ENCODE measurements at places on chromosomes 12 and 14.

DNA sequence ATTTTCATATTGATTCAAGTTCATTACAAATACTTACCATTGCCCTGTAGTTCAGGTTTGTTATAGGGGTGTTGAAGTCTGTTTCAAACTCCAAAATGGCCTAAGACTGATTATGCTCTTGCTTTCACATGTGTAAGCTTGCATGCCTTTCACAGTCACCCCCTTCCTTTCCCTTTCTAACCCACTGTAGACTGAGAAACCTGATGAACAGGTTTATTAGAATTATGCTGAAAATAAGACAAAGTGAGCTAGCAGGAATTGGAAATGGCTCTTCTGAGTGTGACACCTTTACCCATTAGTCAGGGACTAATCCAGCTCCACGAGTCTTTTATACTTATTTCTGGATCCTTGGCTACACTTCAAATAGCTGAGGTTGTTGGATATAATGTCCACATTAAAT lies 38.9 kb downstream of the FBXO33 start:
- no peak for DNase-seq

DNA sequence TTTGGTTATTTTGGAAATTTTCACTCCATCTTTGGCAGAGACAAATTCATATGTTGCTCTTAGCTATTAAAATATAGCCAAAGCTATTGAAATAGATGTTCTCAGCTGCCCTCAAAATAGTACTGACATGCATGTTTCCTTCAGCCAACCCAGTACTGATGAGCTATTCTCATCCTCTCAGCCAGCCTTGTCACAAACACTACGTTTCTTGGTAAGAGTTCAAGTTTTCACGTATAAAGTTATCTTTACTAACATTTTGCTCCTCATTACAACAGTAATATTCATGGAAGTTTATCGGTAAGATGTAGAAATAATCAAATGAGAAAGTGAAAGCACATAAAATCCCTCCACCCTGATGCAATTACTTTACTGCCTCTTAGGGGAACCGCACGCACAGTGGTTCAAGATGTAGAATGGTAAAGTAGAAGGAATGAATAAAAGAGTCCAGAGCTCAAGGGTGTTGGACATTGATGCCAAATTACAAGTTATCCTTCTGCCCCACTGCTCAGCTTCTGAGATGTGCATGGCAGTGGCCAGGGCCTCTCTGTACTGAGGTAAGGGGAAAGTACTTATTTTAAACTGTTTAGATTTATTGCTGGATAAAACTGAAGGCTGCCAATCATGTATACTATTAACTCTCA lies 20.7 kb downstream of the GCH1 start:
- no peak for DNase-seq

DNA sequence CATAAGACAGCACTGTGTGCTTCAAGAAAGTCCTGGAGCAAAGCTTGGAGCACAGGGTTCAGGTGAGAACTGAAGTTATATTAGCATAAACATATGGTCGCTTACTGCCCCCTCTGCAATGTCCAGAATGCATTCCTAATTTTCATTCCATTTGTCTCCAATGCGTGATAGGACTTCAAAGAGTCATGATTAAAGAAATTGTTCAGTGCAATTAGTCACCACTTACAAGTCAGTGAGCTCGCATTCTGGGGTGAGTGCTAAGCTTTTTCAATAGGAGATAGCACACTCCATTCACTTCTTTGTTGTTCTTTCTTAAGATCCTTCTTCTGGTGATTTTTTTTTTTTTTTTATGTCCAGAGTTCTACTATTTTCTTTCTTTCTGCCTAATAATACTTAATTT lies 398.4 kb downstream of the SYT1 start:
- DNase-seq, result no peak

GRCh38 chr14:74595006-74595735 lies 16.9 kb downstream of the LTBP2 start:
- DNase-seq, result no peak

DNA sequence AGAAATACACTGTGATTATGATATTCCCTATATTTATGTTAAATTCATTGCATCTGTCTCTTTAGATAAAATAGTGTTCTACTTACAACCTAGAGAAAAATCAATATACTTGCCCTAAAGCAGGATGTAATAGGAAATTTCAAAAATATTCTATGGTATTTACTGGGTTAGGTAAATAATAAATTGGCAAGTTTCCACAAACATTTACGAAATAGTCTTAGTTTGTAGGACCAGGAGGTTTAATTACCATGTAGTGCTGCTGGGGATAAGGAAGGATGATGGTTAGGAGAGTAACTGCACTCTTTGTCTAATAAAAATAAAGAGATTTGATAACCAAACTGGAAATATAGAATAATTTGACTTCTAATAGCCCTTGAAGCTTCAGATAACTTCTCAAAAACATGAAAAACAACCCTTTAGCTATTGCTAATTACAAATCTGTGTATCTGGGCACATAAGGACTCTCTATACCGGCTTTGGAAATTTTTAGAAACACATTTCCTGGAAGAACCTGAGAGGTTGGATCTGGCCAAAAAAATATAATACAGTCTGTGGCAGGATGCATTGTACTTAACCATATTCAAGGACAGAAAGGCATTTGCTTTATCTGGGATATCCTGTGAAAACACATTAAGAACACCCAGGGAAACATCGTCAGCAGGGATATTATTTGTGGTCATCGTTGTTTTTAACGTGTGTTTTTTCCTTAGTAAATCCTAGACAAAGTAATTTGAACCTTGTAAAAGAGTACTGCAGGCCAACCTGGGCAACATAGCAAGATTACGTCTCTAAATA lies 36.7 kb upstream of the TMCC3 start:
- no peak for DNase-seq

- DNase-seq, result no peak
These were observed 851.6 kb downstream of the NRXN3 start for GRCh38 chr14:79021766-79022165.

DNA sequence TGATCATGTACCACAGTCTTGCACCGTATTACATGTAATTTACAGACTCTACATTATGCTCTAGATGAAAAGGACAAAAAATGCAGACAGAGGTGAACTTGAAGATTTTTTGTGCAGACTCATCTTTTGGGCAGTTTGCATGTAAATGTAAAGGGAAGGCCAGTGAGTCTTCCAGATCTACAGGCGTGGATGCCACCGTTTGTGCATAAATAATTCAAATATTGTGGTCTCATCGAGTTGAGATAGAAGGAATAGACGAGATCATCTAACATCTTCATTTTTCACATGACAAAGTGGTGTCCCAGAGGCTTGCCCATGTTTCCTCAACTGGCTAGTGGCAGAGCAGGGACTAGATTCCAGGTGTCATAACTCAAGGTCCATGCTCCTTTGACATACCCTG lies 125.2 kb downstream of the ALX1 start:
- DNase-seq, result no peak

GRCh38 chr12:26345471-26346003 lies 150.2 kb downstream of the SSPN start:
- no peak for DNase-seq

DNA sequence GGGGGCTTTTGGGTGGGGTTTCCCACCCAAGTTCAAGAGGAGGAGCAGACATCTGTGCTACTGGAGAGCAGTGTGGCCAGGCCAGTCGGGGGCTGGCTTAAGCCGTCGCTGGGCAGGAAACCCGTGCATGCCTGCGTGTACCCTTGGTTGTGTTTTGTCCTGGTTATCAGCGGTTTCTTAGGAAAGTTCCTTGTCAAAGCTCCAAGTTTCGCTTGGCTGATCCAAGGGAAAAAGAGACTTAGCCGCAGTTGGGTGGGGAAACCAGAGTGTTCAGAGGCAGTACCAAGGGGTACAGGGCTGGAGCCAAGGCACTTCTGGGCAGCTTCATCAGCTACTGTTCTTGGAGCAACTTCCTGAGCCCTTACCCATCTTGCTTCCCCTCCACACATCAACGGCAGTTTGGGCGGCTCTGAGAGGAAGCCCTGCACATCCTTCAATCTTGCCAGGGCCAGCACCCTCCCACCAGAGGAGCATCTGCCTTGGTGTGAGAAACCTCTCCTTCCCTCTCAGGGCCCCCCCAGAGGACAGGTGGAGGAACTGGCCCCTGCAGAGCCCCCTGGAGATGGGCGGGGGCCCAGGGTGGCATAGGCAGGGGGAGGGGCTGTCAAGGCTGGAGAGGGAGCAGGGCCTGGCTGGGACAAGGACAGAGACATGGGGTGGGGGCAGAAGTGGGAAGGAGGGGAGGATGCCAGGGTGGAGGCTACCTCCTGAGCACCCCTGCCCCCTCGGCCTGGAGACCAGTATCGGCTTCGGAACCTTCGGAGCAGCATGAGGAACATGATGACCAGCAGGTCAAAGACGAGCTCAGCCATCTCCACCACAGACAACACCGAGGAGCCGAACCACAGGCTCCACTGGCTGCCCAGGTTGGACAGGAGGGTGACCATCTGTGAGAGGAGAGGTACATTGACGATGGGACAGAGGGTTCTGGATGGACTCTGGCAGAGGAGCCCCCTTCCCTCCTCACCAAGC lies 5.8 kb upstream of the TNFRSF1A start:
- DNase-seq, result no peak

DNA sequence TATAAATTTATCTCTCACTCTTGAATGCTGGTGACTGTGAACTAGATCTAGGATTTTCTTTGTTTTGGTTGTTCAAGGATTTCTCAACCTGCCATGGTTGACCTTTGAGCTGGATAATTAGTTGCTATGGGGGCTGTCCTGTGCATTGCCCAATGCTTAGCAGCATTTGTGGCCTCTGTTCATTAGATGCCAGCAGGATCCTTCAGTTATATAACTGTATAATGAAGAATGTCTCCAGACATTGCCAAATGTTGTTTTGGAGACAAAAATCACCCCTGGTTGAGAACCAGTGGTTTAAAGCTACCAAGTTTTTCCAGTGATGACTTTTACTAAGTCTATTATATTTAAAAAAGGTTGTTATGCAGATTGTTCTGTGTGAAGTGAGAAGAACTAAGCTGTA lies 147.9 kb upstream of the STXBP6 start:
- DNase-seq, result no peak

DNA sequence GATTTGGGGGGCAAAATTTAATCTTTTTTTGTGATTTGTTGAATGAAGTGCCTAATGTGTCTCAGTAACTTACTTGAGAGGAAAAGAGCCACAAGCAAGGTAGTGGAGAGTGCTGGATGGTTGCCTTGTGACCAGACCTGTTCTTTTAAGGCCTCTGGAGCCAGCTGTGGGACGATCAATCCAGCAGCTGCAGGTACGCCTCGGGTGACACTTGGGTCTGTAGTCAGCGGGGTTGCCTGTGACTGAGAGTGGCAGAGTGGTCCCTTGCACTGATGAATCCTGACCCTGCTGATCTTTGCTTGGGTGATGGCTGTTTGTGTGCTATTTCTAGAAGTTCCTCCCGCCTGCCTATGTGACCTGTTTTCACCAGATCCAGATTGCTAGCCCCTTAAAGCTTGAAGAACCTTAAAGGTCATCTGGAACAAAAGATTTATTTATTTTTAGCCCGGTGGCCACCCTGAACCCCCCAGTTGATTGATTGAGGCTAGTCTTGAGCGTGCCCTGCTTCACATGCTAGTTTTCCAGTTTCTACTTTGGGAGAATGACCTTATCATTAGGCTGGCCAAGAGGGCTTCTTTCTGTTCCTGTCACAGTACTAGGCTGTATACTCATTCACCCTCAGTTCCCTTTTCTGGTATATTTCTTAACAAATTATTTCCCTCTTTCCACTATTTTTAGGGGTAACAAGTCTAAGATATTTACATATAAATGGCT lies 23.2 kb downstream of the PRKCH start:
- DNase-seq, result no peak

DNA sequence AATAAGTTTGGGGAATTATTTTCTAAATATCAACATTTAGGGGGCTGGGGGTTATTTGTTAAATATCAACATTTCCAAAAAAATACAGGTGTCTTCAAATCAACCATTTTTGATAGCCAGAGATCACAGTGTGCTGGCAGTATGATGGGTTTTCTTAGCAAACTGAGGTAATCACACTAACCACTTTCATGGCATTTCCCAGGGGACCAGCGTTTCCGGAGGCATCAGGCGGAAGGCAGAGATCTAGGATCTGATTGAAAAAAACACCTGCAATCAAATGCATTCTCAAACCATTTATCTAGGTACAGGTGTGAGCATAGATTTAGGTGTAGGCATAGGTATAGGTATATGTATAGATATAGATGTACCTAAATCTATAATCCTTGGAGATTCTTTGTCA lies 34.6 kb downstream of the GLRX5 start:
- DNase-seq, result no peak

DNA sequence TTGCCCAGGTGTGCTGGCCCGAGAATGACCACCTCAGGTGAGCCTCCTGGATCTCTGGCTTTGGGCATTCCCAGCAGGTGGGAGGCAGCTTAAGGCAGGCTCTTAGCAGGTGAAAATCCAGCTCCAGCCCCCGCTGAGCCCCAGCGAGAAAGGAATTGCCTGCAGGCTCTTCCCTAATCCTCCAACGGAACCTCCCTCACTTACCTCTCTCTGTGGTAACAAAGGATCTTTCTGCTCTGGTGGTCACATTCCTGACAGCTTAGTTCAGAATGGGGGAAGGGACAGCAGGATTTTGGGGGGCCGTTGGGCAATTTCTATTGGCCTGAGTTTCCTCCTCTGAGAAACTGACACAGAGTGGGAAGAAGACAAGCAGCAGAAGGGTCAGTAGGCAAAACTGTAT lies 116.0 kb upstream of the LHX5 start:
- DNase-seq, result no peak

GRCh38 chr14:58305730-58306129 lies 7.4 kb downstream of the ARID4A start:
- peak; percentile 41 for DNase-seq

GRCh38 chr14:78829274-78829673 lies 659.1 kb downstream of the NRXN3 start:
- DNase-seq, result no peak

GRCh38 chr12:94594443-94594825 lies 55.9 kb downstream of the TMCC3 start:
- no peak for DNase-seq

DNA sequence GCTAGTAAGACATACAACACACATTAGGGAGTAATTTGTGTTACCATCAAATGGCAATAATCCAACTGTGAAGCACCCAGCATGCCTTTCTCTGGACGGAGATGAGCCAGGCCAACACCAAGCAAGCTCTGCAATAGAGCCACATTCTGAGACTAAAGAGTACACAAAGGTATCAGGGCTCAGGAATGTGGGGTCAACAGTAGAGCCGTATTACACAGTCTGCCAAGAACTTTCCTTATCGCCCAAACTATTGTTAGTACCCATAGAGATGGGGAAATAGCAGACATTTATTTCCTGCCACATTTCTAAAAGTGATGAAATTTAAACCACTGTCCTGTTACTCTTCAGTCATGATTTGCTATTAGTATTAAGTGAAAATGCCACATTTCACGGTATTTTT lies 113.7 kb downstream of the BMP4 start:
- DNase-seq, result no peak

DNA sequence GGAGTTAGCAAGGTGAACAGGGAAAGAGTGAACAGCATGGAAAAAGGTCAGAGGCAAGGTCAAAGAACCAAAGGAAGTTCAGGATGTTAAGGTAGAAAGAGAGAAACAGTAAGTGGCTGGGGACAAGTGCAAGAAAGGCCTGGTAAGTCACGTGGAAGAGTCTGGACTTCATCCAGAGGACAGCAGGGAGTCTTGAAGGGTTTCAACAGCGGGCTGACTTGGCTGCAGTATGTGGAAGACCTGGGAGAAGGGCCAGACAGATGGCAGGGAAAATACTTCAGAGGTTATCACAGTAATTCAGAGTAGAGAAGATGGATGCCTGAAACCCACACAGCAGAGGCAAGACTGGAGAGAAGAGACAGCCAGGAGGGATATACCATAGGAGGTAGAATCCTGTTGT lies 34.0 kb downstream of the CIT start:
- no peak for DNase-seq

- no peak for DNase-seq
These were observed 72.9 kb upstream of the BTG1 start for GRCh38 chr12:92218394-92219077.
